ENCODE measurements at places on chromosomes 5 and 9. TPM values are rescaled to one million over a fixed set of nuclear protein-coding genes. Genes with fewer than 3 reads are reported as not detected.

Gene STC2
- 0.69 TPM for total RNA-seq

Gene TLE1
- total RNA-seq: 36.6 TPM

DNA sequence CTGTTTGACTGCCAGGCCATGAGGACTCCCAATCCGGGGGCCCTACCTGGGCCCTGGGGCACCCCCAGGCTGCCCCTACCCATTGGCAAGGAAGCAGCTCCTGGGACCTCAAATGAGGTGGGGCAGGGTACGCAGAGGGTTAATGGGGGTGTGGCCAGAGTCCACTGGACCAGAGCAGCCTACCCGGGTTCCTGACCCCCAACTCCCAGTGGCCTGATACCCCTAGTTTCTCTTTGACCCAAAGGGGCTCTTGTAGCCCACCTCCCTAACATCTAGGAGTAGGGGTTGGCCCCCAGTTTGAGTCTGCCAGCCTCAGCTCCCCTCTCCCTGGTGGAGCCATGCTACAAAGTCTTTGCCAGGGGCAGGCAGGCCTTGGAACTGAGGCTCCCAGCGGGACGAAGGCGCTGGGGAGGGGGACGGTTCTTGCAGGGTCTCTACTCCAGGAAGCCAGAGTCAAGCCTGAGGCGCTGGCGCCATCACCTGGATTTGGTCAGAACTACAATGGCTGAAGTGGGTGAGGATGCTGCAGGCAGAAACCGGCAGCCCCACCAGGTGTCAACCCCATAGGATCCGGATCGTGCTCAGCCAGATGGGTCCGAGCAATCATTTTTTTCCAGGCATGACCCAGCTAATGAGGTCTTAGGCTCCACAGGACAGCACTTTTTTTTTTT lies 8.4 kb upstream of the CERCAM start:
- DNase-seq: no peak

- no peak for DNase-seq
Observed at GRCh38 chr5:145551714-145552113, 283.4 kb downstream of the PRELID2 start.

DNA sequence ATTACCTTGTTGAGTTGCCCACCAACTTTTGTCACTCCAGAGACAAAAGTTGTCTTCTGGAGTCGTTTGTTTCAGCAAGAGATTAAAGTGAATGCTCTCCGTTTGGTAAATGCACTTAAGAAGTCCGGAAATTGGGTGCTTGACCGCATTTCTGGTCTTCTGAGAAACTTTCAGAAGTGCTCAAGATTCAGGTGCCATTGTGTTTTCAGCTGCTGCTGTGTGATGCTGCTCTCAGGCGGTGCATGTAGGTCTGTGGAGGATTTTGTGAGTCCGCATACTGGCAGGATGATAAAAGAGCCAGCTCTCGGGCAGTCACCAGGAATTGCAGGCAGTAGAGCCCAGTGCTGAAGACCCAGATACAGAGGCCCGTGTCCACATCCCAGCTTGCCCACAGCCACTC lies 5.9 kb upstream of the NFIL3 start:
- DNase-seq: no peak

- no peak for DNase-seq
Observed at GRCh38 chr5:40332970-40333369, 346.7 kb upstream of the PTGER4 start.
